ENCODE measurements at places on chromosomes 5 and 9.

- DNase-seq, result no peak
These were observed 1094.9 kb upstream of the C9orf72 start for GRCh38 chr9:28668158-28668557.

GRCh38 chr9:124358631-124359030 lies 56.6 kb downstream of the PSMB7 start:
- no peak for DNase-seq

- DNase-seq, result no peak
These were observed 32.4 kb upstream of the WDR5 start for GRCh38 chr9:134103391-134103998.

DNA sequence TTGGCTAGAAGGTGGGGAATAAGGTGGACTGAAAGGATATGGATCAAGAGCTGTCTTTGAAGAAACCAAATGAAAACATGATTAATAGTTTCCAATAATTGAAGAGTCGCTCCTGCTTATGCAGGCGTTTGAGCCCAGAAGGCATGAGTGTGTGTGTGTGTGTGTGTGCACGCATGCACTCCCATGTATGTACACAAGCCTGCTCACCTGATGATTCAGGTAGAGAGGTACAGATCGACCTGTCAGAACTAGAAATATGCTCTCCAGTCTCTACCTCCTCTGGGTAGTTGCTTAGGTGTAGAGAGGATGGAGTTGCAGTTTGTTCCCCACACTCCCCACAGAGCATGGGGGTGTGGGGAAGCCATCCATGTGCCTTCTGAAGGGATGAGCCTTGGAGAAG lies 1.1 kb upstream of the FGF1 start:
- DNase-seq, result no peak

DNA sequence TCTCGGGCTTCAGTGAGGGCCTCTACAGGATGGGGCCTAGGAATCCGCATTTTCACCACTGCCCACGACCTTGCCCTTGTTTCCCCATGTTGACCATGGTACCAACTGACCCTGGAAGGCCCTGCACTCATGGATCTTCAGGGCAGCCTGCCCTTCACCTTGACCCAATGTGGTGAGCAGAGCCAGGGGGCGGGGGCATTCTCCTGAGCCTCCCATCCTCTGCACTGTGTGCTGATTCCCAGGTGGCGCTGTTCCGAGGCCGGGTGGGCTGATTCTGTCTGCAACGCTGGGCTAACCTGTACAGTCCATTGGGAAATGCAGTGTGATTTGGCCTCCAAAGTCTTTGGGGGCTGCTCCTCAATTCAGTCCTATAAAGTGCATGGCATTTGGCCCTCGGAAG lies 68.7 kb downstream of the SHB start:
- DNase-seq, result no peak

DNA sequence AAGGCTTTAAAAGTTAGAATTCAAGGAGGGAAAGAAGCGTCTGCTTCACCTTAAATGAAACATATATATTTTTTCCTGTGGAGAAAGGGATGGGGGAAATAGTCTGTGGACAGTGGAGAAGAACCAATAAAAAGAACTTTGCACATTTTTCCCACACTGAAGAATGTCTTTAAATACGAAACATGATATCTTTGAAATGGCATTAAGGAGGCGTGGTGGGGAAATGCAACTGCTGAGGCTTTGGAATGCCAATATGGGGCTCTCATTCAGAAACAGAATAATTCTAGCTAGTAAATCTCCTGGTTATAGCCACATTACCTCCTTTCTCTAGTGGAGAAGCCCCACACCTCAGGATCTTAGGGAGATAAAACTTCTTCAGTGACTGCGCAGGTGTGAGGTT lies 46.8 kb downstream of the TNC start:
- no peak for DNase-seq

DNA sequence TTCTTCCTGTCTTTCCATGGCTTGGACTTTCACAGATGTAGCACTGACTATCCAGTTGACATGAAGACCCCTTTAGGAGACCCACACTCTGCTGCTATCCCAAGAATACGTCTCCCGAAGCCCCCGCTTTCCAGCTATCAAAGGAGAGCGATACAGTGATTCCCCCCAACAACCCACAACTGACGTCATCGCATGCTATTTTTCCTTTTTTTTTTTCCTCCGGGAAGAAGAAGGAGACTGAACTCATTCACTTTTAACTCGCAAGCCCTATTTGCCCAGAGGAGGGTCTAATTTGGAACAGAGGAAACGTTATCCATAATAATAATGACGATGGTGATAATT lies 2.1 kb downstream of the PAPPA start:
- no peak for DNase-seq

DNA sequence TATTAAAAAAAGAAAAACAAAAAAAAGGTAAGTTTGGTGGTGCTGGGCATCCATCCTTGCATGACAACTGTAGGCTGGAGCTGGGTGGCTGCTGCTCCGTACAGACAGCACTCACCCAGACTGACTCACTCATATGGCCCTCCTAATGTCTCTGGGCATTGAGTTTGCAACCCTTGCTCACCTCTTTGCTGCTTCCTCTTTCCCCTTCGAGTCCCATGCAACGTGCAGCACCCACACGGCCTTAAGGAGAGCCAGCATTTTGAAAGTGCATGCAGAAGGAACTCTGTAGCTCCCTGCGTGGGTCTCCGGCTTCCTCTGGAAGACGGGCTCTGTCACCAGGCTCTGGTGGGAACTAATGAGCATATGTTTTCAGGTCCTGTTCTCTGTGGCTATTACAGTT lies 60.5 kb upstream of the ENTREP1 start:
- DNase-seq, result peak; percentile 71

All from suppressor macrophage treated with lipopolysaccharide for 4 hours (primary cell).